ENCODE measurements at places on chromosomes 13 and 19.

DNA sequence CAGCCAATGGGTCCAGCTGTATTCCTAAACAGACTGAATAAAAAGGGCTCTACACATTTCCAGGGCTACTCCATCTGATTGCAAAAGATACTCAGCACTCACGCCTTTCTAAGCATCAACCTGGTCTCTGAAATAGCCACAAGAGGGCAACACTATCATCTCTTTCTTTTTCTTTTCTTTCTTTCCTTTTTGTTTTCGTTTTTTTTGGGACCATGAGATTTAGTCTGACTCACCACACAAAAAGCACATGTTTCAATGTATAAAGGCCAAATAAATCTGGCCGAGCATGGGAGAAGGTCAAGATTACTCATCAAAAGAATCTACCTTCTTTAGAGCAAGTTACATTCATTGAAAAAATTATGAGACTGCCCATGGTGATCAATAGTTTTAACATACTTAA is 805.6 kb upstream of the ARGLU1 start:
- DNase-seq, result no peak

- DNase-seq, result peak; percentile 56
Measured at GRCh38 chr19:4803736-4804695, 12.5 kb downstream of the FEM1A start.

- DNase-seq, result no peak
Measured at GRCh38 chr13:101327871-101328270, 88.4 kb downstream of the NALCN start.

GRCh38 chr19:19098084-19098702 is 34.4 kb downstream of the SLC25A42 start:
- DNase-seq, result no peak

GRCh38 chr19:3586127-3586626 is 899 bp downstream of the GIPC3 start:
- DNase-seq, result no peak
